ENCODE measurements at places on chromosomes 1 and 21. TPM values are rescaled to one million over a fixed set of nuclear protein-coding genes. Genes with fewer than 3 reads are reported as not detected.

TFF3 gene
- not detected for total RNA-seq

CD2 gene
- 227 TPM for total RNA-seq

SSBP3 gene
- 109 TPM for total RNA-seq

ARHGEF16 gene
- not detected for total RNA-seq

TRIM62 gene
- 13.5 TPM for total RNA-seq

IPO9 gene
- 50.4 TPM for total RNA-seq

SOAT1 gene
- 58.3 TPM for total RNA-seq

CYP4Z1 gene
- not detected for total RNA-seq

RGS1 gene
- 10.1 TPM for total RNA-seq

BNIPL gene
- total RNA-seq, result 4.1 TPM

DNA sequence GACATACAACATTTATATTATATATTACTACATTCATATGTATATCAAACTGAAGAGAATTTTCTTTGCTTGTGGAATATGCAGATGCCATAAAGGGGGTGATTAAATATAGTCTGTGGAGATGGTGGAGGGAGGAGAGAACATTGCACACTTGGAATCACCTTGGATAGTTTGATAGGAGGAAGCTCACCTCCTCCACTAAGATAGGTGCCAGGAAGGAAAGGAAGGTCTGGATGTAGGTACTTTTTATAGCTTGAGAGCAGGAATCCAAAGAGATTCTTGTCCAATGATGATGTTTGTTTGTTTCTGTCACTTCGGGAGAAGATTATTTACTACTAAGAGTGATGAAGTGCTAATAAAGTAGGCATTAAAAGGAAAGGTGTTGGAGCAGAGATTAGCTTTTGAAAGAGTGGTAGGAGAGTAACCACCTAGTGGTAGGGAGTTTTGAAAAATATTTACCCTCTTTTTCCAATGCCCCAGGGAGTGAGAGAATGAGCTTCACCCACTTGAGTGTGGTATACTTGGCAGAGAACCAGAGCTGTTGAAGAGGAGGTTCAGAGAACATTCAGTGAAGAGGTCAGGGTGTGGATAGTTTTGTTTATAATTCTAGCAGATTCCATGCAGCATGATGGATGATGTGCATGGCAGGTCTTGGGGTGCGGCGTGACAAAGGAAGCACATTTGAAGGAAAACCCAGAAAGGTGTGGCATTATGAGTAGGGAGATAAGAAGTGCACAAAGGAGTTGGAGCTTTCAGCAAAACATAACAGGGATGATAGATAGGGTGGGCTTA, 145.0 kb downstream of the PATJ start:
- no peak overlapping the region for H3K4me3 ChIP-seq
- no peak overlapping the region for H3K27ac ChIP-seq
- no peaks in the 10 kb centered on the region for H3K27me3 ChIP-seq
- DNase-seq, result no peak

- no peak overlapping the region for H3K4me3 ChIP-seq
- H3K27me3 ChIP-seq, result no peaks in the 10 kb centered on the region
- no peak overlapping the region for H3K27ac ChIP-seq
- H3K4me1 ChIP-seq, result no peaks in the 10 kb centered on the region
- DNase-seq, result no peak
These were observed 369.1 kb downstream of the RGS7 start for GRCh38 chr1:240987928-240988327.

- no peaks in the 10 kb centered on the region for H3K36me3 ChIP-seq
- no peak overlapping the region for H3K27ac ChIP-seq
- no peak overlapping the region for H3K4me3 ChIP-seq
These were observed 46.1 kb upstream of the KAZN start for GRCh38 chr1:14552246-14552965.

- H3K27ac ChIP-seq, result no peak overlapping the region
- H3K27me3 ChIP-seq, result peaks cover 5% of the 10 kb centered on the region
- DNase-seq, result no peak
- H3K4me1 ChIP-seq, result no peaks in the 10 kb centered on the region
- no peaks in the 10 kb centered on the region for H3K36me3 ChIP-seq
- no peak overlapping the region for H3K4me3 ChIP-seq
These were observed 62.9 kb downstream of the SEC16B start for GRCh38 chr1:177907000-177907399.

DNA sequence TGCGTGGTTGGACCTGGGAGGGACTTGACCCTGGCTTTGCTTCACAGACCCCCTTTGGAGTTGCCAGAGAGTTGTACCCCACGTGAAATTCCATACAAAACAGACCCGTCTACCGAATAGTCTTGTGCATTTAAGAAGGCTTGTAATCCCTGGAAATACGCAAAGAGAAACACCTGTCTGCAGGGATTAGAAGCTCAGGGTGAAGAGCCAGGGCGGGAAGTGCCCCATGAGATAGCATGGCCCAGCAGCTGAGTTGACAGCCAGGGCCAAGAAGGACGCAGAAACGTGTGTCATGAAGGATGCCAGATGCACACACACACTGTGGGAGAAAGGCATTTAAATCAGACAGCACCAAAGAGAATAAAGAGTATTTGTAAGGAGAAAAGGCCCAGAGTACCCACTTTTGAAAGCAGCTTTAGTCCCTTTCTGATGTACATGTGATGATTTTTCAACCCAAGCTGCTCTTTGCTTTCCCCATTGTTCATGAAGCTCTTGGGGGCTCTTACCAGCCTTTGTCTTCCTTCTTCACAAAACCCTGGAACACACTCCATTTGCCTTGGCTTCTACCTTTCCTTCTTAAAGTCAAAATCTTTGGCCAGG, 46.6 kb downstream of the PCP4 start:
- H3K4me1 ChIP-seq, result no peaks in the 10 kb centered on the region
- no peak for DNase-seq
- no peak overlapping the region for H3K4me3 ChIP-seq
- H3K36me3 ChIP-seq, result no peaks in the 10 kb centered on the region

DNA sequence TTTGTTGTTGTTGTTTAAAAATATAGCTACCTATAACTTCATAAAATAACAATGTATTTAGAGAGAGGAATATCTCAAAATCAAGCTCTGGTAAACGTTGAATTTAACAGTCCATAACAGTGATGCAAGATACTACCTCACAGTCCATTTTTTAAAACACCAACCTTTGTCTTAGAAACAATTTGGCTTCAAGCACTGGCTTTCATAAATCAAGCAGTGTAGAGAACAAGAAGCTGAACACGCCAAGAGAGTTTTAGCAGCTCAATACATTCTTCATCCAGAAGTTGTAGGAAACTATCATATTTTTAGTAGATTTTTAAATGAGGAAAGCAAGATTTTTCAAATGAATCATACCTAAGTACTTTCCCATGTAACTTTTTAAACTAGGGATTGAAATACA, 334.3 kb upstream of the ADAMTS5 start:
- no peaks in the 10 kb centered on the region for H3K27me3 ChIP-seq
- no peaks in the 10 kb centered on the region for H3K4me1 ChIP-seq

GRCh38 chr1:27400082-27400962, 7.9 kb downstream of the GPR3 start:
- no peak overlapping the region for H3K4me3 ChIP-seq
- no peak for DNase-seq
- H3K4me1 ChIP-seq, result peaks cover 14% of the 10 kb centered on the region
- no peaks in the 10 kb centered on the region for H3K27me3 ChIP-seq
- H3K36me3 ChIP-seq, result no peaks in the 10 kb centered on the region
- H3K27ac ChIP-seq, result no peak overlapping the region

GRCh38 chr1:17119076-17119772, at the start of gene PADI2:
TSS of gene PADI2 (minus strand) at chr1:17119451. CDS start at chr1:17119371, 80 bp downstream.
- peaks cover 59% of the 10 kb centered on the region for H3K27me3 ChIP-seq
- peaks cover 4% of the 10 kb centered on the region for H3K4me1 ChIP-seq
- H3K36me3 ChIP-seq, result no peaks in the 10 kb centered on the region
- DNase-seq, result peak; percentile 68
- H3K27ac ChIP-seq, result no peak within 1 kb of the TSS
- peak within 1 kb of the TSS; percentile 61 for H3K4me3 ChIP-seq

- H3K27ac ChIP-seq, result no peak overlapping the region
- H3K4me1 ChIP-seq, result peaks cover 4% of the 10 kb centered on the region
These were observed 29.9 kb downstream of the MRAP start for GRCh38 chr21:32328595-32328994.

- no peaks in the 10 kb centered on the region for H3K27me3 ChIP-seq
- no peak for DNase-seq
- H3K4me3 ChIP-seq, result no peak overlapping the region
- peaks cover 27% of the 10 kb centered on the region for H3K36me3 ChIP-seq
- no peak overlapping the region for H3K27ac ChIP-seq
These were observed 19.2 kb downstream of the MAST2 start for GRCh38 chr1:45822644-45823043.

- H3K27me3 ChIP-seq, result no peaks in the 10 kb centered on the region
- no peak for DNase-seq
- peaks cover 39% of the 10 kb centered on the region for H3K36me3 ChIP-seq
- H3K27ac ChIP-seq, result no peak overlapping the region
- H3K4me1 ChIP-seq, result no peaks in the 10 kb centered on the region
- H3K4me3 ChIP-seq, result no peak overlapping the region
These were observed 34.0 kb downstream of the EPRS1 start for GRCh38 chr1:220012259-220012658.

DNA sequence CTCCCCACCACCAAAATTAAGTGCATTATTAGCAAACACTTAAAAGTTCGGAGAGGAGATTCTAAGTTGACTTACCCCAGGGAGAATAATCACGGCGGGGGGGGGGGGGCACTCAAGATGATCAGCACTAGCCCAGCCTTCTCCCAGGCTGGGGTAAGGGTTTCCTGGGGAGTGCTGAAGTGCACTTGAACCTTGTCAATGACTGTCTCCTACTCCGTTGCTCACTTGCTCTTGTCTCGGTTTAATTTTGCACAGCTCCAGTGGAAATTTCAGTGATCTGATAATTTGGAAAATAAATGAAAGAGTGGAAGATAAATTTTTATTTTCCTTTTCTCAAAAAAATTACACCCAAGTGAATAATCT, 59.2 kb downstream of the PBX1 start:
- no peak overlapping the region for H3K27ac ChIP-seq
- H3K27me3 ChIP-seq, result no peaks in the 10 kb centered on the region
- DNase-seq, result no peak
- no peaks in the 10 kb centered on the region for H3K36me3 ChIP-seq

- H3K4me1 ChIP-seq, result no peaks in the 10 kb centered on the region
- H3K27me3 ChIP-seq, result peaks cover 3% of the 10 kb centered on the region
- DNase-seq, result no peak
- H3K36me3 ChIP-seq, result no peaks in the 10 kb centered on the region
- no peak overlapping the region for H3K4me3 ChIP-seq
- no peak overlapping the region for H3K27ac ChIP-seq
These were observed 232.6 kb downstream of the TRABD2B start for GRCh38 chr1:47764461-47765046.

DNA sequence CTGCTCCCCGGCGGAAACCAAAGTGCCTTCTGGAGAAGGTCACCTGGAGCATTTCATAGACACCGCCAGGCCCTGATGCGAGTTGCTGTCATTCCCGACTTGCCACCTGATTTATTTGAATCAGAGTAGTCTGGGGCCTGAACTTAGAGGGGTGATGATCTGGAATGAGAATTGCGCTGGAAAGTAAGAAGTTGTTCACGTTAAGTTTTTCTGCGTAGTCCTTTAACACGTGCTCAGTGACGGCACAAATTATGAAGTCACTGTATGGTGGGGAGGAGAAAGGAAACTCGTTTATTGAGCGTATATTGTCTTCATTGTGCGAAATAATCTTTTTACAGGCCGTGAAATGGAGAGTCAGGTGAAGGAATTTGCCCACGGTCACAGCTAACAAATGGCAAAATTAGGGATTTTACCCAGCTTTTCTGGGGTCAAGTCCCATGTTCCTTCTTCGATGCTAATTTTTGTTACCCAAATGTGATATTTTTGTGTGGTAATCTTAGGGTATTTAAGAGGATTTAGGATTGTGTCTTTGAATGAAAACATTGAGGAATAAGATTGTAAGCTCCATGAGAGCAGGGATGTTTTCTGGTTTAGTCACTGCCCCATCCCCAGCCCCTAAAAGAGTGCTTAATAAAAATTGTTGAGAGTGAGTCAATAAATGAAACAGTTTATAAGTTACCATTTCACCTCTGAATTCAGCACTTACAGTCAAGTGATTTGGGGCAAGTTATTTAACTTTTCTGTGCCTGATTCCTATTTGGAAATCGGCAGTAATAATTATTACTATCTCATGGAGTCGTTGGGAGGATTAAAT, 46.4 kb upstream of the NBL1 start:
- H3K27me3 ChIP-seq, result no peaks in the 10 kb centered on the region
- peaks cover 44% of the 10 kb centered on the region for H3K4me1 ChIP-seq
- no peak for DNase-seq
- peaks cover 20% of the 10 kb centered on the region for H3K36me3 ChIP-seq
- H3K4me3 ChIP-seq, result peak overlapping the region; percentile 99

DNA sequence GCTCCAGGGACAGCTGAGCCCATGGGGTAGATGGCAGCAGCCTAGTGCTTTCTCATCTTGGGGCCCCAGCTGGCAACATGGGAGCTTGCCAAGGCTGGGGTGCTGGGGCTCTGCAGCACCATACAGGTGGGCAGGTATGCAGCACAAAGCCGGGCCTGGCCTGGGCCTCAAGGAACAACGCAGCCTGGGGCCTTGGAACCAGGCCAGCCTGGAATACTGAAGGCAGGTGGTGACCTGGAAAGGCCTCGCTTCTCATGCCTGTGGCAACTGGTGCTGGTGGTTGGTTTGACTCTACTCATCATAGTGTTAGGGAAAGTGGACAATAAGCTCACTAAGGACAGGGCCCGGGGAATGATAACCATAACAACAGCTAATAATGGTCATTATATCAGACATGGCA, 27.0 kb upstream of the SDHB start:
- H3K36me3 ChIP-seq, result no peaks in the 10 kb centered on the region
- no peak overlapping the region for H3K27ac ChIP-seq
- no peak for DNase-seq

- H3K27me3 ChIP-seq, result no peaks in the 10 kb centered on the region
- H3K36me3 ChIP-seq, result no peaks in the 10 kb centered on the region
- H3K4me3 ChIP-seq, result no peak overlapping the region
- peaks cover 7% of the 10 kb centered on the region for H3K4me1 ChIP-seq
- no peak for DNase-seq
These were observed 388.8 kb downstream of the NTNG1 start for GRCh38 chr1:107529511-107530149.

- peak; percentile 63 for DNase-seq
- H3K27ac ChIP-seq, result peak overlapping the region; percentile 60
- peak overlapping the region; percentile 67 for H3K4me3 ChIP-seq
- peaks cover 8% of the 10 kb centered on the region for H3K36me3 ChIP-seq
- no peaks in the 10 kb centered on the region for H3K27me3 ChIP-seq
- H3K4me1 ChIP-seq, result peaks cover 25% of the 10 kb centered on the region
These were observed 88.3 kb upstream of the SELENON start for GRCh38 chr1:25711555-25712298.

All from activated naive CD8-positive, alpha-beta T cell treated with anti-CD3 and anti-CD28 coated beads, Interleukin-2, amount 10 ng/mL, durations not matched to agents 7 days and 5 days (primary cell).